A673 (cell line): ENCODE measurements at places on chromosomes 3 and 15.

- peak; percentile 52 for DNase-seq
Measured at GRCh38 chr3:77460326-77460725, 420.4 kb downstream of the ROBO2 start.

DNA sequence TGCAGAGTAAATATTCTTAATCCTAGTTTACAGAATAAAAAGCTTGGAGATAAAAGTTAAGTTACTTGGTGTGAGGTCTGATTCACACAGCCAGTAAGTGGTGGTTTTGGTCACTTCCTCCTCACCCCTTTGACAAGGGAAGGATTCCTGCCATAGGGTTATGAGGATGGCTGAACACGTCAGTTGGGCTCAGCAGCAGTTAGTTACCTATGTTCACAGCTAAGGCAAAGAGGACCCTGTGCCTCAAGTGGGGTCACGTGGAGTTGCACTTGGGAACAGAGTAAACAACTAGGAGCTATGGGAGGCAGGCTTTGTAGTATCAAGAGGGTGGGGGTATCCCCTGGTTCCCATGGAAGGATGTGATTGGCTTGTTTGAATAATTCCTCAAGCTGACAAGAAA, 232.2 kb downstream of the UBE2E2 start:
- DNase-seq: no peak

- no peak for DNase-seq
Measured at GRCh38 chr15:87354661-87355410, 901.7 kb downstream of the NTRK3 start.

- DNase-seq: no peak
Measured at GRCh38 chr3:56926243-56926946, 124.6 kb upstream of the ARHGEF3 start.

DNA sequence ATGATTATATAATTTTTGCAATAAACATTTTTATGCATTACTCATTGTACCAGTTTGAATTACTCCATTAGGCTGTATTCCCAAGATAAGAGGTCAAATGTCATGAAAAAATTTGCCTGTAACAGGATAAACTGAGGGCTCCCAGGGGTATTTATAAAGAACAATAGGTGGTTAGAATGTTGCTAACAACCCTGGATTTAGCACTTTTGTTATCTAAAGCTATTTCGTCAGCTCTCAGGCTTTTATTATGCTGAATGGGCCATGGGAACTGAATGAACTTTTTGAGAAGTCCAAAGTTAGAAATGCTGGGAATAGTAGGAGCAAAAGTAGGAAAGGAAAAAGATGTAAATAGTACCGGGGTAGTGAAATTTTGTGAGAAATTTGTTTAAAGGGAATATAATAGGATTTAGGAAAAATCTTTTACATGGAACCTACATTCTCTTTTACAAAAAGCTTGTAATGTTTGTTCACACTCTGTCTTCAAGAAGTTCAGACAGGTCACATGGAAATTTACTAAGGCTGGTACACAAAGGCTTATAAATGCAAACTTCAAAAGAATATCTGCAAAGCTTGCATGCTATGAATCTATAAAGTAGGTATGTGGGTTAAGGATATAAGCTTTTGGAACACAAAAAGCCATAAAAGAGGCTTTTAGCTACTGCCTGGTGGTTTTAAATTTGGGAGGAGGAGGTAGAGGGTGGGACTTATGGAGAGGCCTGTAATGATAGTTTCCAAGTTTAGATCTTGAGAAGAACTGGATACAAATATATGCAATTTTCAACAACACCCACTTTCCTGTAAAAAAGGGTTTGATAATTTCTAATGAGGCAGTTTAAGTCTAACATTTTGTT, 445.8 kb upstream of the NAALADL2 start:
- DNase-seq: no peak

- peak; percentile 99 for DNase-seq
Measured at GRCh38 chr3:29335438-29335837, 54.6 kb downstream of the RBMS3 start.

DNA sequence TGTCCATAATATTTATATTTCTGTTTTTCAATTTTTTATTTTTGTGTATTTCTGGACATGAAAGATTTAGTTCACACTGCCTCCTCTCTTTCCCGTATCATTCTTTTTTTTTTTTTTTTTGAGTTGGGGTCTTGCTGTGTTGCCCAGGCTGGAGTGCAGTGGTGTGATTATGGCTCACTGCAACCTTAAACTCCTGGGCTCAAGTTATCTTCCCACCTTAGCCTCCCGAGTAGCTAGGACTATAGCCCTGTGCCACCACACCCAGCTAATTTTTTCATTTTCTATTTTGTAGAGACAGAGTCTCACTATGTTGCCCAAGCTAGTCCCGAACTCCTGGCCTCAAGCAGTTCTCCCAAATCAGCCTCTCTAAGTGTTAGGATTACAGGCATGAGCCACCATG, 53.6 kb downstream of the PRKCI start:
- DNase-seq: no peak
